ENCODE measurements at places on chromosomes 3 and 15.
A peak's percentile ranks its signal among the peaks of the same experiment; 100 is the strongest.

GRCh38 chr3:187207624-187208023 lies 10.3 kb downstream of the RTP1 start:
- DNase-seq, result no peak

- no peak for DNase-seq
Observed at GRCh38 chr3:29759411-29760225, 478.7 kb downstream of the RBMS3 start.

- no peak for DNase-seq
Observed at GRCh38 chr3:43838877-43839276, 148.1 kb downstream of the ABHD5 start.

GRCh38 chr15:92569778-92570177 lies 85.8 kb downstream of the FAM174B start:
- no peak for DNase-seq

GRCh38 chr3:8136553-8136952 lies 365.1 kb upstream of the LMCD1 start:
- no peak for DNase-seq

GRCh38 chr3:112460519-112461195 lies 38.6 kb downstream of the BTLA start:
- no peak for DNase-seq

- peak; percentile 36 for DNase-seq
Observed at GRCh38 chr3:194058189-194058571, 77.8 kb upstream of the HES1 start.

- no peak for DNase-seq
Observed at GRCh38 chr15:31128477-31128876, 27.0 kb upstream of the TRPM1 start.

DNA sequence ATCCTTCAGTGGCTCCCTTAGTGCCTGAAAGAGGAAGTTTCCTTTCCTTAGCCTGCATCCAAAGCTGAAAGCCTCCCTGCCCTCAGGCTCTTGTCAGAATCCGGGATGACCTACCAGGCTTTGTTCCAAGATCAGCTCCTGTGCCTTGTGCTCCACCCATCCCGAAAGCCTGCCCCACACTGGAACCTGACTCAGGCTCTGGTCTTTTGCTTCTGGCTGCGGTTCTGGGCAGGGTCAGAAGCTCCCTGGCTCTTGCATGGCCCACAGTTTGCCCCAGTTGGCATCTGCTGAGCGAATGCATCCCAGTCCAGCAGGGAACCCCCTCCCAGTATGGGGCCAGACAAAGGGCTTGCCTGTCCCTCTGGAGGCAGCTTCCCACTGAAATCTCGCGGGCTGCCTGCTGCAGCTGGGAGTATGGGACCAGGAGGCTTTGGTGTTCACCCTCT lies 25.9 kb upstream of the KIF23 start:
- DNase-seq, result no peak

GRCh38 chr15:78320183-78320582 lies 20.0 kb upstream of the CRABP1 start:
- DNase-seq, result no peak

GRCh38 chr15:72339777-72340177 lies 19.8 kb upstream of the CELF6 start:
- no peak for DNase-seq

DNA sequence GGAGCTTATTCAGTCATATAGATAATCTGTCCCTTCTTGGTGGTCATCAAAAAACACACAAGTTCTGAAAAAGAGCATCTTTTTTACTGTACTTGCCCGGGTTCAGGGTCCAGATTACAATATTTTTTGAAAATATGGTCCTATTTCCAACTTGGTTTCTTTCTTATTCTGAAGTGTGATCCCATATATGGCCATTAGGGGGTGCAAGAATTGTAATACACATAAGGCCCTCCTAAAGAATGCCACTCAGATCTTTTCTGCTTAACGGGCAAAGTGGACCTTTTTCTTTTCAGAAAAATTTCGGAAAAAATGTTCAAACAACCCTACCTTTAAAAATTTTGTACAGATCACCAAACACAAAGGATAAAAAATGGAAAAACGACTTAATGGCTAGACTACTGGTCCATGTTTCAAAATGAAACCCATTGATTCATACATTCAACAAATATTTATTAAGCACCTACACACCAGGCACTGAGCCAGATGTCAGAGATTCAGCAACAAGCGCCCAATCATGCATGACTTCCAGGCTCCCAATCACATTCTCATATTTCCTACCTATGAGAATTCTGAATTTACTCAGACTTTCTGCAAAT lies 102.0 kb upstream of the MYRIP start:
- no peak for DNase-seq

GRCh38 chr3:45311953-45312801 lies 76.2 kb upstream of the LARS2 start:
- no peak for DNase-seq

- DNase-seq, result no peak
Observed at GRCh38 chr3:122627301-122627700, 49.9 kb downstream of the PARP15 start.

Data from hematopoietic multipotent progenitor cell (in vitro differentiated cells).